ENCODE measurements at places on chromosomes 5 and 9. TPM values are rescaled to one million over a fixed set of nuclear protein-coding genes. Genes with fewer than 3 reads are reported as not detected.

- DNase-seq, result no peak
Observed at GRCh38 chr5:82360022-82360421, 81.9 kb upstream of the RPS23 start.

GRCh38 chr5:4018007-4018406 lies 422.4 kb downstream of the IRX1 start:
- DNase-seq, result no peak

The ANKRD18A gene
- 0.62 TPM for total RNA-seq

The RNF183 gene
- not detected for total RNA-seq

Data from H4 (cell line).